ENCODE measurements at places on chromosomes 3 and 15.

GRCh38 chr3:129469026-129469425 lies 29.0 kb downstream of the IFT122 start:
- peak; percentile 35 for DNase-seq

- DNase-seq, result no peak
Measured at GRCh38 chr15:57820119-57820518, 113.6 kb downstream of the POLR2M start.

DNA sequence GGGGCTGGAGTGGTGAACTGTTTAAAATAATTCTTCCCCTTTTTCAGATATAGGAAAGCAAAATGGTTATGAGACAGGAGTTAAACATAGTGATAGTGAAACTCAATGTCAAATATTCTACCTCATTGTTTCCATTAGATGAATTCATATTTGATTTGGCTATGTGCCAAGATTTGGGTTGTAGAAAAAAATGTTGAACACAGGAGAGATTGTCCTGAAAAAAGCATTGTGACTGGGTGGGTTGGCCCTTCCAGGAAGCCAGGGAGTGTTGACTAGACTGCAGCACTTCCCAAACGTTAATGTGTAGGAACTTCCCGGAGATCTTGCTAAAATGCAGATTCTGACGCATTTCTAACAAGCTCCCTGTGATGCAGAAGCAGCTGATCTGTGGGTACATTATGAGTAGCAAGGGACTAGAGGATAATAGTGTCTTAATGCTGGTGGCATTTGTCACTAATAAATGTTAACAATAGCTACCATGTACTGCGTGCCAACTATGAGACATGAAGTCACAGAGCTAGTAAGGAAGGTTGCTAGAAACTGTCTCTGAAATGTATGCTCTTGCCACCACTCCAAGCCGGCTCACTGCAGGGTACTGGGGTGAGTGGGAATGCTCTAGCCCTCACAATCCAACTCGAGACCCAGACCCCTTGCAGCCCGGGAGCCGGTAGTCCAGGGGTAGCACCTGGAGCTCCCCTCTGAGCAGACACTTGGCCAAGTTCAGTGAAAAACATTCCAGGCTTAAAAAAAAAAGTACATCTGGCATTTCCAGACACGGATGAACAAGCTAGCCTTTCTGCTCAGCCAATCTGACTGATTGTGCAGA lies 120.6 kb downstream of the CD47 start:
- DNase-seq, result peak; percentile 11

DNA sequence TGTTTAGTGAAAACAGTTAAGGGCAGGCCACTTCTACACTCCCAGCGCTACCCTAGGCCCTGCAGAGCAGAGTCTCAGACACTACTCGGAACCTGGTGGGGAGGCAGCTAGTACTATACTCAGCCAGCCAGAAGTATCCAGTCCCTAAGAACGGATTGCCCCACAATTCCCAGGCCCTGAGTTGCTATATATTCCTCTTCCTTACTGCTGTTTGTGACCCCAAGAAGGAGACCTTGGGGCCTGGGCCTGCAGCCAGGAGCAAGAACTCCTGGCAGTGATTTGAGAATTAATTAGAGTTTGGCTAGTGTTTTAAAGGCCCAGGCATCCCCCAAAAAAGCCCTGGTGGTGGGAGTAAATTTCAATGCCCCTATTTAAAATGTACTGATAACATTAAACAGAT lies 87.7 kb downstream of the RBPMS2 start:
- no peak for DNase-seq

- DNase-seq, result no peak
Measured at GRCh38 chr15:28914046-28914445, 28.3 kb downstream of the APBA2 start.

- DNase-seq, result no peak
Measured at GRCh38 chr3:68287101-68287500, 632.7 kb upstream of the SUCLG2 start.

- no peak for DNase-seq
Measured at GRCh38 chr15:50321680-50322210, 33.3 kb downstream of the GABPB1 start.

DNA sequence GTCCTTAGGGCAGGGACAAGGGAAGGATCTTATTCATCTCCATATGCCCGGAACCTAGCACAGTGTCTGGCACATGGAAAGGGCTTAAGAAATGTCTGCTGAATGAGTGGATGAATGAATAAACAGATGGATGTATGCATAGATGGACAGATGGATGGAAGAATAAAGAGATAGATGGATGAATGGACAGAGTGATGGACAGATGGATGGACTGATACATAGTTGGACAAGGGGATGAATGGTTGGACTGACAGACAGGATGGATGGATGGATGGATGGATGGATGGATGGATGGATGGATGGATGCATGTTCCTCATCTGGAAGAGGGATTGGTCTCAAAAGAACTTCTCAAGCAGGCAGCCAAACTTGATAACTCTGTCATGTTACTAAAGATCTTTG lies 177.6 kb downstream of the MEGF11 start:
- DNase-seq, result no peak

GRCh38 chr3:194099215-194099614 lies 36.7 kb upstream of the HES1 start:
- no peak for DNase-seq

GRCh38 chr3:101311676-101312075 lies 8.7 kb downstream of the IMPG2 start:
- no peak for DNase-seq
